ENCODE measurements at places on chromosomes 3 and 15. TPM values are rescaled to one million over a fixed set of nuclear protein-coding genes. Genes with fewer than 3 reads are reported as not detected.

- no peak for DNase-seq
Measured at GRCh38 chr3:195269375-195270078, 1.4 kb downstream of the XXYLT1 start.

DNA sequence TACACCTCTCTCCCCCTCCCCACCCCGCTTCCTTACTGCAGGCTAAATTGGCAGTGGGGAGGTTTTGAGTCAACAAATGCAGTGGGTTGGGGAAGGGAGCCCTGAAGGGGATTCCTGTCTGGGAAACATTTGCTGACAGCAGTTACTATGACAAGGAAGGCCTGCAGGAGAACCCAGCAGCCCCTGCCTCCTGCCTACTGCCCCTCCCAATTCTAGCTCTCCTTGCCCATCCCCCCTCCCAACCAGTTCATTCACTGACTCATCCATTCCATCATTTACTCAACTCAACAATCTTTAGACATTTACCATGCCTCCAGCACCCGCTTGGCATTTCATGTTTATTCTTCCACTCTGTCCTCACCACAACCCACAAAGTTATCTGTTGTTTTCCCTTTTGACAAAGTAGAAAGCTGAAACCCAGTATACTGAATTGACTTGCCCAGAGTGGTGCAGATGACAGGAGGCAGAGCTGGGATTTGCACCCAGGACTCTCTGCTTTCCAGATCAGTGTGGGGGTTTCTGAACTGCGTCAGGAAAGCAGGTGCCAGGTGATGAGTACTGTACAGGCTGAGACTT, 75.0 kb downstream of the MAGEF1 start:
- peak; percentile 30 for DNase-seq

The DUOX1 gene
- 2.9 TPM for total RNA-seq

The RAB6B gene
- 2.9 TPM for total RNA-seq

The GABRR3 gene
- total RNA-seq: not detected

The ANKRD34C gene
- total RNA-seq: not detected

The KNG1 gene
- not detected for total RNA-seq
